Aorta (tissue), 5 donors: ENCODE measurements at places on chromosomes 5 and 9. TPM values are rescaled to one million over a fixed set of nuclear protein-coding genes. Genes with fewer than 3 reads are reported as not detected.

GRCh38 chr9:106077731-106078130 lies 383.4 kb downstream of the TMEM38B start:
- H3K27me3 ChIP-seq = no peaks in the 10 kb centered on the region
- no peak overlapping the region for H3K4me3 ChIP-seq
- no peaks in the 10 kb centered on the region for H3K4me1 ChIP-seq
- H3K36me3 ChIP-seq = no peaks in the 10 kb centered on the region
- no peak for DNase-seq

GRCh38 chr5:28734396-28734795 lies 1696.0 kb upstream of the CDH9 start:
- H3K27ac ChIP-seq = no peak overlapping the region
- H3K36me3 ChIP-seq = no peaks in the 10 kb centered on the region
- H3K27me3 ChIP-seq = no peaks in the 10 kb centered on the region
- H3K4me3 ChIP-seq = no peak overlapping the region

Gene GPX8
- 26.2 TPM for polyA plus RNA-seq

Gene TMEM174
- not detected for polyA plus RNA-seq

DNA sequence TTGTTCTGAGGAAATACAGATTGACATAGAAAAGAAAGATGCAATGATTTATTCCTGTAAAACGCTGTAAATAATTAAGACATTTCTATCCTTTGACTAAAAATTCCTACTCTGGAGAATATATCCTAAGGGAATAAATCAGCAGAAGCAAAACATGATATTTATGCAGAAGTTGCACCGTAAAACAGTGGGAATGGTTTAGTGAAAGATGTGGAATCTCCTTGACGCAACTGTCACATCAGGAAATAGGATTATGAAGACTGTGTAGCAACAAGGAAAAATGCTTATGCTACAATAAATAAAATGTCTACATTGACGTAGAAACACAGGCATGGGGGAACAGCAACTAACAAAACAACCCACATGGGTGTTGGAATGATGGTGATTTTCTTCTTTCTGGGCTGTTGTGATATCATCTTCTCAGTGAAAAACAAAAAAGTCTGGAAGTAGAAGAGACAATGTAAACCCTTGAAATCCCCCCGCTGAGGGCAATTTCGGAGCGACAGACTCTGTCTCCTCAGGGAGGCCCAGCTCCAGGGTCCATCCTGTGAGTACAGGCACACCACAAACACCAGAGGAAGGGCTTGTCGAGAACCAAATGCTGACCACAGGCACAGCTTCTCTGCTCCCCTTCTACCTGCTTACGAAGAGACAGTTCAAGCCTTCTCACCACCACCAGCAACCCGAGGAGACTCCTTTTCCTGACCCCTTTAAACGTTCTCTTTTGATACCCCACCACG lies 25.2 kb downstream of the COL23A1 start:
- H3K4me1 ChIP-seq = no peaks in the 10 kb centered on the region
- DNase-seq = no peak
- no peaks in the 10 kb centered on the region for H3K36me3 ChIP-seq
- no peak overlapping the region for H3K27ac ChIP-seq

- DNase-seq = no peak
- no peaks in the 10 kb centered on the region for H3K27me3 ChIP-seq
- H3K4me3 ChIP-seq = no peak overlapping the region
- no peak overlapping the region for H3K27ac ChIP-seq
- H3K36me3 ChIP-seq = no peaks in the 10 kb centered on the region
Measured at GRCh38 chr5:123450640-123451039, 27.4 kb upstream of the CEP120 start.

Gene MARCHF11
- polyA plus RNA-seq = not detected

GRCh38 chr9:99419070-99419469 lies 197.0 kb downstream of the SEC61B start:
- no peaks in the 10 kb centered on the region for H3K36me3 ChIP-seq
- no peak for DNase-seq
- H3K27ac ChIP-seq = no peak overlapping the region
- no peaks in the 10 kb centered on the region for H3K27me3 ChIP-seq
- H3K4me1 ChIP-seq = no peaks in the 10 kb centered on the region

- peak overlapping the region; percentile 96 for H3K27ac ChIP-seq
- no peaks in the 10 kb centered on the region for H3K27me3 ChIP-seq
- H3K4me1 ChIP-seq = peaks cover 3% of the 10 kb centered on the region
- no peaks in the 10 kb centered on the region for H3K36me3 ChIP-seq
Measured at GRCh38 chr9:110125207-110125751, 82.7 kb downstream of the C9orf152 start.

DNA sequence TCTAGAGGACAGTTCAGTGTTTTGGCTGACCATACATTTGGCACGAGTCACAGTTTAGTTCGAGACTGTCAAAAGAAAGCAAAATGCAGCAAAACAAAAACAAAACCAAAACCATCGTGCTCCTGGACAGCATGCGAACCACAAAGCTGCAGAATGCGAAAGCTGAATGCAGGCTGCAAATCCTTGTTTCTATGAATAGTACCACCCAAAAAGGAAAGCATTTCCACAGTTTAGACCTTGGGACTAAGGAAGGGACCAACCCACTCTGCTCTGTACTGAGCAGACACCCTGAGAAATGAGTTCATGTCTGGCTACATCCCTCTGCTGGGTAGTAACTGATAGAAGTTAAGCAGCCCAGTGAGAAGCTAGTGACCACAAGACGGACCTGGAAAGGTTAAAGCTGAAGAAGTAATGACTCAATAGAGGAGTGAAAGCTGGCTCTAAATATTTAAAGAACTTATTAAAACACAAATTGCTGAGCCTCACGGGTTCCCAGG lies 3.9 kb downstream of the GCNT4 start:
- peak overlapping the region; percentile 43 for H3K27ac ChIP-seq
- DNase-seq = no peak
- no peaks in the 10 kb centered on the region for H3K4me1 ChIP-seq
- H3K27me3 ChIP-seq = no peaks in the 10 kb centered on the region
- H3K4me3 ChIP-seq = peak overlapping the region; percentile 28
- peaks cover 2% of the 10 kb centered on the region for H3K36me3 ChIP-seq

DNA sequence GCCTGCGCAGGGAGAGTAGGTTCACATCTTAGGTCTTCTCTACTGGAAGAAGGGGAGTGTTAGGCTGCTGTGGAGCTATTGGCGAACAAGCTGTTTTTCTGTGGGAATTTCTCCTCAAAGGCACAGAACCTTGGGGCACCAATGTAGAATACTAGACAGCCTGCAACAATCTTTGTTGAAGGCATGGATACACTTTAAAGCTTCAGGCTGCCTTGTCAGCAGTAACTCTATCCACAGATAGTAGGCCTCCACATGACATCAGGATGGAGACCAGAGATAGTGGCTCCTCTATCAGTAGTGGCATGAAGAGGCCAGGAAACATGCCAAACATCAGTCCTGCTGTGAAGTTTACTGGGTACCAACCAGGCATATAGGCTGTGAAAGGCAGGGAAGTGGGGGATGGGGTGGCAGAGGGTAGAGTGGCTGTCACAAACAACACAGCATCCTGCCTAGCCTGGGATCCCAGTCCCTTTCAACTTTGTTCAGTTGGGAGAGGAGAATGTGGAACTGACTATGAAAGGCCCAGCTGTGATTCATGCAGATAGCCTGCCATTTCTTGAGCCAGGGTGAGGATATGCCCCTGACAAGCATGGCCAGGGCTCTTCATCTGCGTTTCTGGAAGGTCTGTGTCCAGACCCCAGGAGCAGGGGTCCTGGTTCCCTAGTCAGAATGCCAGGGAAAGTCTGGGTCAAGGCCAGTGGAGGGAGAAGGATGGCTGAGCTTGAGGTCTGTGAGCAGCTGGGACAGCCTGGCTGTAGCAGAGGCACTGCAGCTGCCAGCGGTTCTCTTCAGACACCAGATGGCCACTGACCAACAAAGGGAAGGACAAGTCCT lies 1.0 kb upstream of the HK3 start:
- H3K4me3 ChIP-seq = no peak overlapping the region
- H3K4me1 ChIP-seq = no peaks in the 10 kb centered on the region
- DNase-seq = no peak
- H3K27ac ChIP-seq = no peak overlapping the region
- H3K27me3 ChIP-seq = no peaks in the 10 kb centered on the region

DNA sequence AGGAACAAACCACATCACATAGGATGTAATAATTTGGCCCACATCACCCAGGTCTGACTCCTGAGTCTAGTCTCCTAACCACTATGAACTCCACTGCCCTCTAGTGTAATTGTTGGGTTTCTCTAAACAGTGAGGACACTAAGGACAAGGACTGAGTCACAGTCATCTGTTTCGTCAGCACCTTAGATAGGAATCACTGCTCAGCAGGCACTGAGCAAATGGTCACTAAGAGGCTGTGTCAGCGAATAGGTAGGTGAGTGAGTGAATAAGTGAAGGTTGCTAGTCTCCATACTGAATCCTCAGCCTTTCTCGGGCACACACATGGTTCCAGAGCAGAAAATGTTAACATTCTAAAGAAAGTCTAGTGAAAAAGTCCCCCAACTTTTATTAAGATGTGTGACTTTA lies 278.6 kb downstream of the SPOCK1 start:
- no peak for DNase-seq
- H3K4me1 ChIP-seq = peaks cover 2% of the 10 kb centered on the region
- no peaks in the 10 kb centered on the region for H3K36me3 ChIP-seq
- no peak overlapping the region for H3K27ac ChIP-seq
- no peak overlapping the region for H3K4me3 ChIP-seq

Gene RORB
- 0.43 TPM for polyA plus RNA-seq

- no peaks in the 10 kb centered on the region for H3K4me1 ChIP-seq
- no peak for DNase-seq
- H3K27me3 ChIP-seq = no peaks in the 10 kb centered on the region
- no peaks in the 10 kb centered on the region for H3K36me3 ChIP-seq
- H3K4me3 ChIP-seq = no peak overlapping the region
Measured at GRCh38 chr5:93746406-93747056, 5.1 kb upstream of the POU5F2 start.

DNA sequence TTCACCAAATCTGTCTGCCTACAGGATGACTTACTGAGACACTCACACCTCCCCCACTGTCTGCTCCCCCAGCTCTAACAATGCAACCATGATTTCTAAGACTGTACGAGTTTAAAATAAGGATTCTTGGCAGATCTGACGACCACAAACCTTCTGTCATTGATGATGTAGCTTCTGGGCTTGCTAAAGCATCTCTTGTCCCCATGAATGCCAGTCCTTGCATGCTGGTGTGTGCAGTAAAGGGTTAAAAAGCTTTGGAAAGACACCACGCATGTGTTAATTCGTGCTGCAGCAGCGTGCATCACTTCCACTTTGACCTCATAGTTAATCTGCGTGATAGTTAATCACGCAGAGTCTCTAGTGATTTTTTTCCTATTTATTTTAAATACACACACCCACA lies 411 bp upstream of the GABRG2 start:
- no peak for DNase-seq
- H3K4me1 ChIP-seq = no peaks in the 10 kb centered on the region
- no peak overlapping the region for H3K27ac ChIP-seq
- no peak overlapping the region for H3K4me3 ChIP-seq
- H3K27me3 ChIP-seq = no peaks in the 10 kb centered on the region
- no peaks in the 10 kb centered on the region for H3K36me3 ChIP-seq

Gene GALNT12
- 4.9 TPM for polyA plus RNA-seq

DNA sequence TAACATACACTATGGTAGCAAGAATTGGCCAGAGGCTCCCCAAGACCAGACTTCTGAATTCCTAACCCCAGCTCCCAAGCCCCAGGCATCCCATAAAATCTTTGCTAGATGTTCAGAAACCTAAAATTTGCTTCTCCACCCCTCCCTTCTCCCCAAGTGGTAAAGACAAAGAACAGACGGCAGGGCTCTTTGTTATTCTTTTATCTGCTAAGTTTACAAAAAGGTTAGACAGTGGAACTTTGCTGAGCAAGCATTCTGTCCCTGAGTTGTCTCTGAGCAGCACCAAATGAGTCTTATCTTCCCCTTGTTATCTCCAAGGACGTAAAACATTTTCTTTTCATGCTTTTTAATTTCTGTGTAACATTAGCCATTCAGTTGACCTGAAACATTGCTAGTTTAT lies 30.2 kb downstream of the TJP2 start:
- H3K27ac ChIP-seq = no peak overlapping the region
- H3K27me3 ChIP-seq = no peaks in the 10 kb centered on the region

GRCh38 chr5:171450423-171451331 lies 31.2 kb downstream of the FGF18 start:
- peak; percentile 87 for DNase-seq
- peak overlapping the region; percentile 28 for H3K4me3 ChIP-seq
- H3K27ac ChIP-seq = peak overlapping the region; percentile 27
- no peaks in the 10 kb centered on the region for H3K36me3 ChIP-seq
- no peaks in the 10 kb centered on the region for H3K4me1 ChIP-seq
- H3K27me3 ChIP-seq = no peaks in the 10 kb centered on the region

- H3K4me1 ChIP-seq = no peaks in the 10 kb centered on the region
- peak overlapping the region; percentile 98 for H3K27ac ChIP-seq
- DNase-seq = peak; percentile 82
- H3K4me3 ChIP-seq = no peak overlapping the region
- H3K36me3 ChIP-seq = no peaks in the 10 kb centered on the region
Measured at GRCh38 chr9:129491487-129491855, 129.4 kb downstream of the C9orf50 start.

- no peak overlapping the region for H3K4me3 ChIP-seq
- no peak overlapping the region for H3K27ac ChIP-seq
Measured at GRCh38 chr5:128796506-128796905, 168.8 kb upstream of the SLC27A6 start.

Gene PAEP
- not detected for polyA plus RNA-seq

DNA sequence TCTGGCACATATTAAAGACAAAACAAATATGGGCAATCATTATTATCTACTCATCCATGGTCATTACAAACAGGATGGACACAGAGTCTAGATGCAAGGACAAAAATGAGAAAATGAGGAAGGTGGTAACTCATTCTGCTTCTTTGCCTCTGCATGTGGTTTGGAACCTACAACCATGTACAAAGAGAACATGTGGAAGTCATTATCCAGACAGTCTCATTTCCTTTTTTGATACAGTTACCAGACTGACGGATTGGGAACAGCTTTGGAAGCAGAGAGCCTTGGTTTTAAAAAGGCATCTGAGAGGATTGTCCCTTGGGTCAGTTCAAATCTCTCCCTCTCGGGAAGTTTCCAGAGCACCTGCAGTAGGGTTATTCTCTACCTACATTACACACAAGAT lies 433.4 kb upstream of the TNC start:
- no peaks in the 10 kb centered on the region for H3K27me3 ChIP-seq
- no peak overlapping the region for H3K27ac ChIP-seq
- no peaks in the 10 kb centered on the region for H3K4me1 ChIP-seq
- no peak overlapping the region for H3K4me3 ChIP-seq

- H3K4me1 ChIP-seq = no peaks in the 10 kb centered on the region
- H3K4me3 ChIP-seq = no peak overlapping the region
- DNase-seq = no peak
- no peaks in the 10 kb centered on the region for H3K27me3 ChIP-seq
- no peak overlapping the region for H3K27ac ChIP-seq
- no peaks in the 10 kb centered on the region for H3K36me3 ChIP-seq
Measured at GRCh38 chr9:106619211-106619610, 243.8 kb upstream of the ZNF462 start.

Gene CCDC192
- polyA plus RNA-seq = not detected

Gene SEMA4D
- 1.4 TPM for polyA plus RNA-seq

GRCh38 chr9:98129451-98129881 lies 10.4 kb upstream of the TRIM14 start:
- no peak overlapping the region for H3K27ac ChIP-seq
- H3K4me3 ChIP-seq = no peak overlapping the region
- H3K4me1 ChIP-seq = no peaks in the 10 kb centered on the region
- no peak for DNase-seq
- H3K27me3 ChIP-seq = no peaks in the 10 kb centered on the region

GRCh38 chr9:111161015-111161415 lies 122.7 kb upstream of the LPAR1 start:
- H3K27ac ChIP-seq = no peak overlapping the region
- H3K27me3 ChIP-seq = no peaks in the 10 kb centered on the region
- no peak for DNase-seq
- no peak overlapping the region for H3K4me3 ChIP-seq
- no peaks in the 10 kb centered on the region for H3K36me3 ChIP-seq

Gene ECM2
- polyA plus RNA-seq = 102 TPM
